Large intestine (tissue), 12 donors: ENCODE measurements at places on chromosomes 2 and 18. TPM values are rescaled to one million over a fixed set of nuclear protein-coding genes. Genes with fewer than 3 reads are reported as not detected.
A peak's percentile ranks its signal among the peaks of the same experiment; 100 is the strongest.

DNA sequence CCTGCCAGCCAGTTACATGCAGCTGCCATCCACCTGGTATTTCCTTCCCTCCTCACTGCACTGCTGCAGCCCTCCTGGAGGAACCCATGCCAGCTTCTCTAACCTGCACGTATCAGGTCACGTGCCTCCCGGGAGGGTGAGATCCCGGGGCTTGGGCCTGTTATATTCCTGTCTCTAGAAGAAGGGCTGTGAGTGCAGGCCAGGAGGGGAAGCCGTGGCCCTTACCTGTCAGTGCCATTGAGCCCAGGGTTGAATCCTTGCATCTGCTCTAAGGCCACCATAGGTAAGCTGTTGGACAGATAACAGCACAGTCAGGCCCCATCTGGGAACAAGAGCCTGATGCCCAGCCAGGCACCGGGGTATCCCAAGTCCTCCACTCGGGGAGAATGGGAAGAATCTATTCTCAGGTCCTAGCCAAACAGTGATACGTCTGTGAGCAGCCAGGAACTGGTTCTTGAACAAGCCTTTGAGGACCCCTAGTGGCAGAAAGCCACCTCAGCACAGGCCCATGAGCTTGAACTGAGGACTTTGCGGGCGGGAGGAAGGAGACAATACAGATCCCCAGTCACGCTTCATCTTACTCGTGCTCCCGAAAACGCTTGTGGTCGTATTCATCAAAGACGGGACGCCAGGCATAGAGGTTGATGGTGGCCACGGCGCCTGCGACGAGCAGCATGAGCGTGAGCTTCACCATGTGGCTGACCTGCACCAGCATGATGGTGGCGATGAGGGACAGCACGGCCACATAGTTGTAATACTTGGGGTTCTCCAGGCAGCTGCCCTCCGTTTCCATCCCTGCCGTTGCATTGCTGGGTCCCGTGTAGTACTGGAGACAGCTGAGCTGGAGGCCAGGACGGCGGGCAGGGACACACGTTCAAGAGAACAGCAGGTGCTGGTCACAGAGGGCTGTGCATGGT lies 34.4 kb downstream of the CENPO start:
- DNase-seq = peak; percentile 78

- DNase-seq = no peak
Observed at GRCh38 chr2:165898381-165898780, 55.2 kb downstream of the TTC21B start.

- DNase-seq = no peak
Observed at GRCh38 chr2:196336715-196337114, 165.3 kb upstream of the STK17B start.

DNA sequence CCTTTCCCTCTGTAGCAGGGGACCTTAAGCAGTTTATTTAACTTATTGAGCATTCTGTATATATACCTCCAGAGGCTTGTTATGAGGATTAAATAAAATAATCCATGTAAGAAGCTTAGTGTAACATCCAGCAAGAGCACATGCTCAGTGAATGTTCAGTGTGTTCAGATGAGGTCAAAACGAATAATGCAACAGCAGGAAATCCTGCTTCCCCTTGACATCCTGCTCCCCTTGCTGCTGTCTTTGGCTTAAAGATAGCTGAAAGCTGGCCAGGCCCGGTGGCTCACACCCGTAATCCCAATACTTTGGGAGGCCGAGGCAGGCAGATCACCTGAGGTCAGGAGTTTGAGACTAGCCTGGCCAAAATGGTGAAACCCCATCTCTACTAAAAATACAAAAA lies 68.7 kb downstream of the COL4A4 start:
- DNase-seq = no peak

DNA sequence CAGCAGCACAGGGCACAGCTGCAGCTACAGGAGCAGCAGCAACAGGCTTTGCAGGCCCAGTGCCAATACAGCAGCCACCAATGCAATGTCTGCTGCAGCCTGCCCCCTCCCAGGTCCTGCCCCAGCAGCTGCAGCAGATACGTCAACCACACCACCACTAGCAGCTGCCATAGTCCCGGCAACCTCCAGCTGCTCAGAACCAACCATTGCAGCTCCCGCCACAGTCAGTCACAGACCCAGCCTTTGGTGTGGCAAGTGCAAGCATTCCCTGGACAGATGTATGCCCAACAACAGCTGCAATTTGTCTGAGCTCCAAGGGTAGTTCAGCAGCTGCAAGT lies 53.3 kb upstream of the TUBA3E start:
- DNase-seq = no peak

DNA sequence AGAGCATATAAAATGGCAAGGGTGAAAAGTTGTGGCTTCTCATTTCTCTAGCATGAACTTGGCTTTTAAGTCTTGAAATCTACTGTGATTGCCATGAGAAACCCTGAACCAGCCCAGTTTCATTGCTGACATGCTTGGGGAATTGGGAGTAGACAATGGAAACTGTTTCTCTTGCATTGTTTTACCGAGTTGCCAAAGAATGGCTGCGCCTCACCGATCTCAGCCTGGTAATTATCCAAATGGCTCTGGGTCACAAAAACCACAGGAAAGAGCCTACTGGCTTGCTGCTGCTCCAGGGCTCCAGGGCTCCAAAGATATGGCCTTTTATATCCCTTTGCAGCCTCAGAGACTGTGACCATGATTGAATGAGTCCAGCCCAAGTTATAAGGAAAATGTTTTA lies 310.4 kb upstream of the NT5C1B start:
- DNase-seq = no peak

- no peak for DNase-seq
Observed at GRCh38 chr2:20281876-20282275, 56.9 kb upstream of the SDC1 start.

Gene AMER3
- polyA plus RNA-seq = 1.3 TPM
